Aorta (tissue), 5 donors: ENCODE measurements at places on chromosomes 5 and 9.

DNA sequence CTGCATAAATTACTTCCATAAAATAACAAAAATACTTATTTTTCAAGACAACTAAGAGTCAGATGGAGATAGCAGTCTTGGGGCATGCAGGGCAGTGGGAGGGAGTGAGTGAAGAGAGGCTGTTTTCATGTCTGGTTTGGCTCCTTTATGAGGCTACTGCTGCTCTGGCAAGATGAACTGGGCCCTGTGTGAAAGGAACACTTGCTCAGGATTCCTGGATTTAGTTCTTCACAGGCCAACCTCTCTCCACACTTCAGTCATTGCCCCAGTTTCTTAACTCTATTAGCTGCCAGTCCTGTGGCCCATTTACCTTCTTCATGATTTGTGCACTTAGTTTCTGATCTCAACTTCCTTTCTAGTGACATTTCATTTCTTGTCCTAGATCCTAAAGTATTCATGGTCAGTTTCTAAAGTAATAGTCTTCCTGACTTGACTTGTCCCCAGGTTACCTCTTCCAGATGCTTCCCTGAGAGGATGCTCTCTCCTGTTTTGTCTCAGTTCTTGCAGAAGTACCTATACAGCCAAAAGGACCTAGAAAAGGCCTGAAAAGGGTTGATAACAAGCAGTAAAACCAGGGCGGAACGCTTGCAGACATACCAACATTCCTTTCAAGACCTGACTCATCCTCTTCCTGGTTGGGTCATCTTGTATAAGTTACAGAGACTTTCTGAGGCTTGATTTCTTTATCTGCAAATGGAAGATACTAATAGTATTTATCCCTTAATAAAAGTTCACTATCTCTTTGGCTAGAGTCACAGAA is 77.0 kb upstream of the ZFAND5 start:
- no peak for DNase-seq

GRCh38 chr9:107660976-107661375 is 171.4 kb upstream of the KLF4 start:
- DNase-seq, result no peak

GRCh38 chr5:173316339-173317020 is 11.7 kb downstream of the STC2 start:
- no peak for DNase-seq

GRCh38 chr9:99054581-99054980 is 50.3 kb upstream of the TGFBR1 start:
- no peak for DNase-seq

GRCh38 chr5:142046191-142046590 is 33.4 kb upstream of the GNPDA1 start:
- DNase-seq, result no peak

- no peak for DNase-seq
These were observed 39.1 kb downstream of the SHLD3 start for GRCh38 chr5:65663804-65664521.

GRCh38 chr5:140322751-140323731 is 20.1 kb upstream of the PFDN1 start:
- DNase-seq, result peak; percentile 64

DNA sequence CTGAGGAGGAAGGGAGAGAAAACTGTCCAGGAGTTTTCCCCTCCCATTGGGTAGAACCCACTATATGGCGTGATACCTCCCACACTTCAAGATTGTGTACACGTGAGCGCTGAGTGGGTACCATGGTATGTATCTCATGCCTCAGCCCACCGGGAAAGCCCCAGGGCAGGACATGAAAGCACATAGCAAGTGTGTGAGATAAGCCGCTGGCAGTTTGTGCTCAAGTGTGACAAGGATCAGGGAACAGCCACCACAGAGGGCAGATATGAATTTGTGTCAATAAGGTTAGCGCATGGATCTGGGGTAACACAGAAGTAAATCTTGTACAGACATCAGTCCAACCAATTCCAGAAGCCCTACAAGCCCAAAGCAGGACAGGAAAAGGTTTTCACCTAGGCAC is 42.6 kb upstream of the NAA35 start:
- no peak for DNase-seq

GRCh38 chr5:65198456-65199120 is 283.1 kb downstream of the ADAMTS6 start:
- no peak for DNase-seq

- DNase-seq, result no peak
These were observed 20.9 kb downstream of the IPPK start for GRCh38 chr9:92649007-92649406.

GRCh38 chr5:133510634-133511262 is 101.6 kb downstream of the FSTL4 start:
- peak; percentile 35 for DNase-seq

DNA sequence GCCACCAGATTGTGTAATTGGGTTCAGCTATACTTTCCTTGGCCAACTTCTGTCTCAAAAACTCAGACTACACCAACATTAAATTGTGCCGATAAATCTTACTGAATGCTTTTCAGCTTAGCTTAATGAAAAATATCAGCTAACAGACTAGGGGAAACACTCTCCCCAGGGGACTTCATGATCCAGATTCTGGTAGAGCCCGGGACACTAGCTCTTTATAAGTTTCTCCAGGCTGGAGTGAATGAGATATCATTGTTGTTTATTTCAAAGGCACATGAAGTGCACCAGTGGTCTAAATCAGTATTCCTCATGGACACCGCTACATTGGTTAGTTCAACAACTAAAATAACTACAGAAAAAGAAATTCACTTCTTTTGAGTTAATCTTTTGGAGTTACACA is 10.5 kb upstream of the LHFPL2 start:
- DNase-seq, result no peak

GRCh38 chr5:123147741-123148140 is 58.7 kb downstream of the PRDM6 start:
- no peak for DNase-seq

GRCh38 chr5:169200125-169200778 is 100.7 kb downstream of the SLIT3 start:
- no peak for DNase-seq

DNA sequence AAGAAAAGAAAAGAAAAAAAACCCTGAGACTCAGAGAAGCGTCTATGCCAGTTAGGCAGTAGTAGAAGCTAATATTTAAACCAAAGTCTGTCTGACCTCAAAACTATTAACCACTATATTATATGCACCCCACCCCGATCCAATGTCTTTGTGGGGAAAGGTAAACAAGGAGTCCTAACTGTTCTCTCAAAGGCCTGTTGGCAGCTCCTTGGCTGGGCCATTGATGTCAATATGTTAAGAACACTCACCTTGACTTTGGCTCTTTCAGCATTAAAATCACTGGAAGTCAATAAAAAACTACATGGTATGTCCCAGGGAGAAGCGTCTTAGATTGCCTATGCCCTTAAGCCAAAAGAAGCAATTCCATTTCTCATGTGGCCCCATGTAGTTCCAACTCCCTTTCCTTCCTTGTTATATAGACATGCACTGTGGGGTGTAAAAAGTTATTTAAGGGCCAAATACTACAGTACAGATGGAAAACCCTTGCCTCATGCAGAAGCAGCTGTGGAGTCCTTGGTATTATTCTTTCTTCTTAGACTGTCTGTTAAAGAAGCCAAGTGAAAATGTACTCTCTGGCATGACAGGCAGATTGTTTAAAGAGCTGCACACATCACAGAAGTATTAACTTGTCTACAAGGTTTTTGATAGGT is 308.6 kb upstream of the RPS23 start:
- no peak for DNase-seq

GRCh38 chr5:112024769-112025168 is 267.8 kb upstream of the NREP start:
- no peak for DNase-seq

DNA sequence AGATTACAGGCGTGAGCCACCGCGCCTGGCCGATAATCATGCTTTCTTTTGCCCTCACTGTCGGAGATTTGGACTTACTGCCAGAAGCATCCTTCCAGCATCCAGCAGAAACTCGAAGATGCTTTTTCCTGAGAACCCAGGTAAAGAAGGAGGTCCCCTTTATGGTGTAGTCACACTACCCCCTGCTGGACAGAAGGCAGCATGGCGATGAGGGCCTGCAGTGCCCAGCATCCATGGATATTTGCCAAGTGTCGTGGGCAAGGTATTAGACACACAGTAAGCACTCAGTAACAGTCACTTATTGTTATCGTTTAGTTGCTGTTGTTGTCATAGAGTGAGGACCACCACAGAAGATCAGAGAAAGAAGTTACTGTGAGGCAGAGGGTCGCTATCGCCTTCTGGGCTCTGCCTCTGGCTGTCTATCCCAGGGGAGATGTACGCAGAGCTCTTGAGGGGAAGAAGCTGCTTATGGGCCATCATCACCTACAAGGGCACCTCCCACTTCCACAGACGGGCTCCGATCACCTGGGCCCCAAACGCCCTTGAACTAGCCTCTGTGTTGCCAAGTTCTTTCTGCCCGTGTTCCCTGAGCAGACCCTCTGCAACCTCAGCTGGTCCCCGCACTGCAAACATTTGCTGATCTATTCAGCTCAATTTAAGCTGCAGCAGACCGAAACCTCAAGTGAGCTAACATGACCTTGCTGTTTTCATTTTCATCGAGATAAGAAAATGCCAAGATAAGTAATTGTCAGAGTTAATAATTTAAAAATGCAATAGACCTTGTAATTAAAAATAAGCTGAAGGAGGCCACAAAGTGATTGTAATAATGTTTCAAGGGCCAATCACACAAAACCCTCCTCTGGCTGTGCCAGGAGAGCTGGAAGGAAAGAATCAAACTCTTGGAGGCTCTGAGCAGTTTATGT is 23.9 kb downstream of the C5orf15 start:
- DNase-seq, result no peak

- DNase-seq, result no peak
These were observed 52.8 kb upstream of the CCDC112 start for GRCh38 chr5:115349001-115349817.

DNA sequence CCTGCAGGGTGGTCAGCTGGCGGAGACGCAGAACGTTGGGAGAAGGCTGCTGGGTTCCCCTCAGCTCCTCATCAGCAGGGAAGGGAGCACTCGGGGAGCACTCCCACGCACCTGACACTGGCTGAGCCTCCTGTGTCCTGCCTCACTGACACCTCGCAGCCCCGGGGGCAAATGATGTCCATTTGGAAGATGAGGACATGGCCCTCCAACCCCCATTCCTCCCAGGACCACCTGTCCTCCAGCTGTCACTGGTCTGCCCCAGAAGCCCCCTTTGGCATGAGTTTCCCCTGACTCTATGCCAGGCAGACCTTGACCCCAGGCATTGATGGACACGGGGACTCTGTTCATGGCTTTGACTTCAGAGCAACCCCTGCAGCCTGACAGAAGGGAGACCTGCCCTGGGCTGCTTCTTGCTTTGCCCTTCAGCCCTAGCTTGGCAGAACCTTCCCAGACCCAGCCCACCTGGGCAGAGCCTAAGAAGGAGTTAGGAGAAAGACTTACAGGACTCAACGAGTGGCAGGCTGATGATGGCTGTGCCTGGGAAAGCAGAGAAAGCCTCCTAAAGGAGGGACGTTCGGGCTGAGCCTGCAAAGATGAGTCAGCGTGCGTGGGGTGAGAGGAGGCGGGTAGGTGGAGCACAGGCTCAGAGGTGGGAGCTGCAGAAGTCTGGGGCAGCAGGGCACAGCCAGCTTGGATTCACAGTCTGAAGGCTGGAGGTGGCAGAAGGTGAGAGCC is 90.6 kb downstream of the LMX1B start:
- peak; percentile 48 for DNase-seq

DNA sequence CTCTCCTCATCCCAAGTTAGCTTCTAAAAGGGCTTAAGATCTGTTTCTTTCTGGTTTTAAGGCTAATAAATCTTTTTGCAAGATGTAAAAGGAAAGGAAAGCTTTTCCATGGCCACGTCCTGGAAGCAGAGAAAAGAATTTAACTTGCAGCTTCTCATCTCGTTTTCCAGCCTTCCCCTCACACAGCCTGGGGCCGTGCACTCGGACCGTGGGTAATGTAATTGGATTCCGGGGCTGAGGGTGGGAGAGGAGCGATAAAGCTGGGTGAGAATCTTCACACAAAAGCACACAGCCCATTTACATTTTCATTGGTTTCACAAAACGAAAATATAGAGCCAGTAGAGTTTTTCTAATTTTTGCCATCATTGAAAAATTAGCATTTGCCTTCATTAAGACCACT is 91.2 kb downstream of the IRX2 start:
- no peak for DNase-seq

GRCh38 chr9:87567571-87567970 is 69.9 kb downstream of the DAPK1 start:
- peak; percentile 82 for DNase-seq

- no peak for DNase-seq
These were observed 136.6 kb upstream of the ICE1 start for GRCh38 chr5:5285906-5286305.

GRCh38 chr5:145965804-145966203 is 29.4 kb downstream of the SH3RF2 start:
- no peak for DNase-seq

DNA sequence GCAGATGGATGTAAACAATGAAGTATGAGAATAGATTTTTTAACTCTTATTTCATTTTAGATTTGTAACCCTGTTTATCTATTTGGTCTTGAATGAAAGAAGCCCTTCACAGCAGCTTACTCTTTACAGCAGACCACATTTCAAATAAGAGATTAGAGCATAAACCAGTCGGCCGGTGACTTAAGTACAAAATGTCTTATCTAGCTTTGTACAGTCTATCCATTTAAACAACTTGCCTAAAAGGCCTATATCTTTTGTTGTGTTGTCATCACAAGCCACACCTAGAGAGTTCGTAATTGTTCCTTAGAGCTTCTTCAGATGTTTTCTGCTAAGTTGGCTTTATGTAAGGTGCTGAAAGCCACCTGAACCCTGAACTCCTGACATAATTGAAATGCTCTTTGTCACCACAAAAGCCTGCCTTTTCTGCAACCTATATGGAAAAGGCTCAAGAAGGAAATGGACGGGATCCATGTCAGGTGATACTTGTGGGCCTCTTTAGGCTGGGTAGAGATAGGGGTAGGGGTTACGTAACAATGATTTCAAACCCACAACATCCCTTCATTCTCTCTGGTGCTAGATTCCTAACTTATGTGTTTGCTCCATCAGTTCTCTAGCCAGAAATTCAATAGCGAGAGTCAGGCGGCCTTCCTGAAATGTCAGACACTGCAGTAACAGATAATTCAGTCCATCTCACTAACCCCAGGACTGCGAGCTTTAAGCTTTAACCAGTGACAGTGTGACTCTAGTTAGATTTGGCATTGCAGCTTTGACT is 162.5 kb downstream of the CD180 start:
- DNase-seq, result no peak

DNA sequence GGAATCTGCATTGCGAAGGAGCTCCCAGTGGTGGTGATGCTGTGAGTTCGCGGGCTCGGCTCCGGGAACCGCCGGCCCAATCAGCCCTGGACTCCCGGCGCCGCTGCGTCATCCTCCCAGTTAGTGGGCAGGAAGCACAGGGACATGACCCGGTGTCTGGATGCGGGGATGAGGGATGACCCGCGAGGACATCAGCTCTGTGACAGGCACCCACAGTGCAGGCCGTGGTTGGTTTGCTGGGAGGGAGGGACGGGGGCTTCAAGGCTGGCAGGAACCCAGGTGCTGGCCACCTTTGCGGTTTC is 996 bp downstream of the NXNL2 start:
- DNase-seq, result peak; percentile 58

- no peak for DNase-seq
These were observed 72.7 kb downstream of the ZFAND5 start for GRCh38 chr9:72292256-72292682.

- DNase-seq, result no peak
These were observed 26.5 kb upstream of the BOD1 start for GRCh38 chr5:173642895-173643481.

- no peak for DNase-seq
These were observed 348.4 kb upstream of the FTMT start for GRCh38 chr5:121503111-121503840.

- peak; percentile 35 for DNase-seq
These were observed 38.3 kb downstream of the SLC6A3 start for GRCh38 chr5:1406681-1407640.
